ENCODE measurements at places on chromosomes 16 and 17.

- DNase-seq, result no peak
Measured at GRCh38 chr16:30904114-30904780, 7.8 kb downstream of the CTF1 start.

GRCh38 chr16:50848755-50849514, 107.0 kb downstream of the CYLD start:
- DNase-seq, result no peak

GRCh38 chr16:81451753-81452680, 7.4 kb downstream of the CMIP start:
- DNase-seq, result no peak

DNA sequence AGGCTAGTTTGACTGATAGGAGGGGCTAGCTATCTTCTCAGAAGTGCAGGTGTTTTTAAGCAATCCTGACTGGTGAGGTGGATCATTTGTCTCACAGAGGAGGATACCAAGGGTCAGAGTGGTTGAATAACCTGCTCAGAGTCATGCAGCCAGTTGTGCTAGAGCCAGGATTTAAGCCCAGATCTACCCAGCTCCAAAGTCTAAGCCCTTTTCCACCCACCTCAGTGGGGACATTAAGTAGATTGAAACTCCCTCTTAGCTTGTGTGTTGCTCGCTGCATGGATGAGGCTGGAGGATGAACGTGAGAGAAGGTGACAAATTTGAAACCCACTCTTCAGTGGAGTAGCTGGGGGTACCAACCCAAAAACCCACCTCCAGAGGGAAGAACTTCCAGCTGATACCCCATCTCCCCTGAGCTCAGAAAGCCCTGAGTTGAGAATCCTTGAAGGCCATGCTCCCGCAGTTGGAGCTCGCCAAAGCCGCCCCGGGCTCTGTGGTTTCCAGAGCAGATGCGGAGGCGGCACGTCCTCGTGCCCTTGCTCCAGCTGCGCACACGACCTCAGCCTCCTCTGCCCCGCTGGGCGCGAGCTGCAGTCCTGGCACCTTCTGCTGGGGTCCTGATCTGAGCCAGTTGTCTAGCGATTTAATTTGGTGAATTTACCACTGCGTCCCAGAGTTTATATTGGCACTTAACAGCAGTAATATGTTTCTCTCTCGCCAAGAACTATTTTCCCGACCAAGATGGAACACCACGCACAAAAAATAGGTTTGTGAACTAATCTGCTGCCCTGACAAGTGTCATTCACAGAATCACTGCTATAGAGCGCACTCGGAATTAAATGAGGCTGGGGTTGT, 159.5 kb downstream of the CCDC182 start:
- no peak for DNase-seq

DNA sequence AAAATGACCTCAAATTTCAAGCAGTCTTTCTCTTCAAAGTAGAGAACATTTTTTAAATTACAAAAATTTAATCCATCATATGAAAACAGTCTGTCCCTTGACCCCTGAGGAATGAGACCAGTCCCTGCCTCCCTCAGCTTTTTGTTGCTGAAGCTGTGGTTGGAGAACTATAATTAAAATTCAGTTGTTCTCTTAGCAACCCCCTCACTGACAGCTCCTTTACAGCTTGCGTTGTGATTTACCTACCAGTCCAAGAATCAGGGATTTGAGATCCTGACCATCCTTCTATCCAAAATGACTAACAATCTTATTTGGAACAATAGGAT, 29.8 kb downstream of the LYRM1 start:
- DNase-seq, result no peak

DNA sequence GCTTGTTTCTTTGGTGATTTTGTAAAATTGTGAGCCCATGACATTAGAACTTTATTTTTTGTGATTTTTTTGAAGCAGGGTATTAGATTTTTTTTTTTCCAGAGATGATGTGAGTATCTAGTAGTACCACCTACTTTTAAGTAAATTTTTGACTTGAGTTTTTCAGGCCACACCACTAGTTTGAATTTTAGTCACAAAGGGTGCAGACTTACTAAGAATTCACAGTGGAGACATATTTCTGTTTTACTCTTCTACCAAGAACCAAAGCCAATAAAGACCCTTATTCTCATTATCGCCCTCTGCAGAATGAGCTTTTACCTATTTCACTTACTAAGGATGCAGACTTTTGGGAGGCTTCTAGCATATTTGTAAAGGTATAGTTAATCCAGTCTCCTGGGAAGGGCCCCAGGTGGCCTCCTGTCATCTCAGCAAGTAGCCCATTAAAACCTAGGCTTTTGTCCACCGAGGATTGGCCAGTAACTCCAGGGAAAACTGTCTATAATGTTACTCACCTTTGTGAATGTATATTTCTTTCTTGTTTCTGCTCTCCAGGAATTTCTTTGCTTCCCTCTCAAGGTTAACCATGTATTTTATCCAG, 30.6 kb downstream of the NLK start:
- no peak for DNase-seq

- no peak for DNase-seq
Measured at GRCh38 chr17:72150632-72151460, 30.0 kb downstream of the SOX9 start.

- DNase-seq, result no peak
Measured at GRCh38 chr17:73956595-73957465, 246.6 kb upstream of the RPL38 start.

GRCh38 chr17:67055811-67056745, 11.7 kb downstream of the CACNG1 start:
- no peak for DNase-seq

Data from stimulated activated CD8-positive, alpha-beta memory T cell treated with anti-CD3 and anti-CD28 coated beads, Interleukin-4, amount 100 ng/mL, for 4 hours (primary cell).